Activated CD8-positive, alpha-beta T cell treated with anti-CD3 and anti-CD28 coated beads for 36 hours (primary cell): ENCODE measurements at places on chromosomes 11 and 22.

- no peaks in the 10 kb centered on the region for H3K36me3 ChIP-seq
- H3K27ac ChIP-seq: no peak overlapping the region
- H3K4me1 ChIP-seq: no peaks in the 10 kb centered on the region
- peaks cover 12% of the 10 kb centered on the region for H3K27me3 ChIP-seq
Observed at GRCh38 chr22:32335471-32335870, 22.2 kb upstream of the RFPL3 start.

DNA sequence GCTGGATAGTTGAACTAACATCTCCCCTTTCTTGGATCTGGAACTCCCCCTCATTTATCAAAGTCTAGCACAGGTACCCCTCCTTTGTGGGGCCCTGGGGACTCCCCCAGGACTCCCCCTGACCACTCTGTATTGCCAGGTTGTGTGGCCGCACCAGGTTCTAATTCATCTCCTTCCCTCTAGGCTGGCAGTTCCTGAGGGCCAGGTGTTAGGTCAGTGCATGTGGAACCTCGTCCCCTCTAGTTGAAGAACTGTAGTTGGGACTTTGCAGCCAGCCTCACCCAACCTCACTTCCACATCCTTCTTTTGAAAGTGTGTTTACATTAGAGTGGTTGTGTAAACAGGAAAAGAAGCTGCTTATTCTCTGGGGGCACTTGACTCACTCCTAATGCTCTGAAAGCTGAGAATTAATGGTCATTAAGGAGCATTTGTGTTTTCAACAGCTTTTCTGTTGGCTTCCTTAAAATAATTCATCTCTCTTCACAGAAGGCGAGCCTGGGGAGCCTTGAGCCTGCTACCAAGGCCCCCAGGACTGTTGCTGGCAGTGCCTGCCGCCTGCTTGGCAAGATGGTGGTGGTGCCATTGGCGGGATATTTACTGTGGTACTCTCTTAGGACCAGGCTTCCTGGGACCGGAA, 11.8 kb downstream of the UPB1 start:
- no peaks in the 10 kb centered on the region for H3K36me3 ChIP-seq
- no peak overlapping the region for H3K4me3 ChIP-seq
- H3K27me3 ChIP-seq: no peaks in the 10 kb centered on the region
- no peak overlapping the region for H3K27ac ChIP-seq

- H3K27ac ChIP-seq: no peak overlapping the region
- H3K27me3 ChIP-seq: no peaks in the 10 kb centered on the region
- H3K4me1 ChIP-seq: peaks cover 27% of the 10 kb centered on the region
- H3K36me3 ChIP-seq: no peaks in the 10 kb centered on the region
- H3K4me3 ChIP-seq: no peak overlapping the region
Observed at GRCh38 chr11:121652971-121653370, 200.2 kb upstream of the SORL1-AS1 start.

DNA sequence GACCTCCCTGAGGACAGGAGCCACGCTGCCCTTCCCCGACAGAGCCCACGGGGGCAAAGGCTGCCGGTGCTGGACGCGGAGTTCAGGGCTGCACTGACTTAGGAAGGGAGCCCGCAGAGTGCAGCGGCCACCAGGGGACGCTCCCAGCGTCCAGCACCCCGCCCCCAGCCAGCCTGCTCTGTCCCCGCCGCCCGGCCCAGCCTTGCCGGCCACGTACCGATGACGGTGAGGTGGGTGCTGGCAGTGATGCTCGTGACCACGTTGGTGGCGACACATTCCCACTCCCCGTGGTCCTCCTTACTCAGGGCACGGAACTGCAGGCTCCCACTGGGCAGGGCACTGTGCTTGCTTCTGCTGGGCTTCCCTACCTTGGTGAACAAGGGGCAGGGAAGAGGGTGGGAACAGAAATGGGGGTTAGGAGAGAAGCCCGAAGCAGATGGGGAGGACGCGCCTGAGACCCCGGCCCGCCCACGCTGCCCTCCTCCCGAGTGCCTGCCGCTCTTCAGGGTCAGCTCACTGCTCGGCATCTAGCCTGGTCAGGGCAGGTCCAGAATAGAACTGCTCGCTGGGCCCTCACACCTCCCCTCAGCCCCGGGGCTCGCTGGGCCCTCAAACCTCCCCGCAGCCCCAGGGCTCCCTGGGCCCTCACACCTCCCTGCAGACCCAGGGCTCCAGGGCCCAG, 25.9 kb downstream of the IGSF9B start:
- DNase-seq: no peak
- peaks cover 31% of the 10 kb centered on the region for H3K4me1 ChIP-seq
- peaks cover 50% of the 10 kb centered on the region for H3K36me3 ChIP-seq
- H3K27ac ChIP-seq: no peak overlapping the region
- H3K27me3 ChIP-seq: no peaks in the 10 kb centered on the region
- H3K4me3 ChIP-seq: no peak overlapping the region

DNA sequence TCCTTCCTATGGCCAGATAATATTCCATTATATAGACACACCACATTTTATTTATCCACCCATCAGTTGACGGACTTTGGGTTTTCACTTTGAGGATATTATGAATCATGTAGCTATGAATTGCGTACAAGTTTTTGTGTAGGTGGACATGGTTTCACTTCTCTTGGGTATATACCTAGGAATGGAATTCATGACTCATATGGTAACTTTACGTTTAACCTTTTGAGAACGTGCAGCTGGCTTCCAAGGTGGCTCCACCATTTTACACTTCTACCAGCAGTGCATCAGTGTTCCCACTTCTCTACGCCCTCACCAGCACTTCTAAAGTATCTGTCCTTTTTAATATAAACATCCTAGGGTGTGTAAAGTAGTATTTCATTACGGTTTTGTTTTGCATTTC, 112.0 kb downstream of the PLEKHA7 start:
- H3K27ac ChIP-seq: peak overlapping the region; percentile 97
- peaks cover 50% of the 10 kb centered on the region for H3K4me1 ChIP-seq
- peaks cover 4% of the 10 kb centered on the region for H3K27me3 ChIP-seq
- DNase-seq: peak; percentile 72

DNA sequence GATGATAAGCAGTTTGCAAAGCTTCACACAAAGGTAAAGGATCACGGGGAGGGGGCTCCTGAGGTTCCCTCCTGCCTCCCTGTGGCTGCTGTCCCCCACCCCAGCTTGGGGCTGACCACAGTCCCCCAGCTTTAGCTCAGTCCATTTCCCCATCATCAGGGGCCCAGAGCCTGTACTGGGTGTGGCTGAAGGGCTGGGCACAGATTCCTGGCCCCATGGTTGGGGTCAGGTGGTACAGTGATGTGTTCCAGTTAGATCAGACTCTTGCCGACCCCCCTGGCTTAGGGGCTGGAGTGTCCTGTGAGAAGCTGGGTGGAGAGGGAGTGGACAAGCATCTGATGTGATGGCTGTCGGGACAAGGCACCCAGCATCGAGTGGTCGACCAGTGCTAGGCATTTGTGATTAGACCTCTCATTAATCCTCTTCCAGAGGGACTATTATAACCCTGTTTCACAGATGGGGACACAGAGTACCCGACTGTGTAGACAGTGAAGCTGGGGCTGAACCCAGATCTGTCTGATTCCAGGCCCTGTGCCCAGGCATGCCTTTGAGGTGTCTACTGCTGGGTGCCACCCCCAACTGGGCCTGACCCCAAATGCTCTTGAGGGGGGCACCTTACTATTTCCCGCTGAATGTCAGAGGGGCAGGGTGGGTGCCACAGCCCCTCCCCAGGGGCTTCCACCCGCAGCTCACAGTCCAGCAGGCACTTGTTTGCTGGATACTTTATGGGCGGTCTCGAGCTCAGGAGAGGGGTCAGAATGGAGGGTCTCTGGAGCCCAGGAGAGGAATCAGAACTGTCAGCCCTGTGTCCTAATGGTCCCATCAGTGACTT, 4.3 kb downstream of the SHANK3 start:
- DNase-seq: no peak
- H3K4me3 ChIP-seq: no peak overlapping the region
- no peak overlapping the region for H3K27ac ChIP-seq
- peaks cover 7% of the 10 kb centered on the region for H3K4me1 ChIP-seq
- peaks cover 21% of the 10 kb centered on the region for H3K27me3 ChIP-seq

GRCh38 chr11:96341211-96342013, 1.6 kb downstream of the MAML2 start:
- no peaks in the 10 kb centered on the region for H3K27me3 ChIP-seq
- peak overlapping the region; percentile 86 for H3K4me3 ChIP-seq
- H3K36me3 ChIP-seq: peaks cover 21% of the 10 kb centered on the region
- DNase-seq: peak; percentile 79
- H3K4me1 ChIP-seq: peaks cover 39% of the 10 kb centered on the region

GRCh38 chr22:39988386-39989114, 6.2 kb upstream of the FAM83F start:
- peaks cover 9% of the 10 kb centered on the region for H3K27me3 ChIP-seq
- no peak overlapping the region for H3K27ac ChIP-seq
- H3K4me3 ChIP-seq: no peak overlapping the region
